Aortic smooth muscle cell (primary cell): ENCODE measurements at places on chromosomes 7 and 10. TPM values are rescaled to one million over a fixed set of nuclear protein-coding genes. Genes with fewer than 3 reads are reported as not detected.

The ZNF804B gene
- not detected in 2 replicates for total RNA-seq

The KEL gene
- not detected in 2 replicates for total RNA-seq

The NPC1L1 gene
- not detected in 2 replicates for total RNA-seq

The HACD1 gene
- total RNA-seq: 10.4 and 11.6 TPM in 2 replicates

The LRRD1 gene
- 0.12 and 0.13 TPM in 2 replicates for total RNA-seq

The GSTO2 gene
- 3.4 and 3.6 TPM in 2 replicates for total RNA-seq

The DNAH11 gene
- total RNA-seq: 0.40 and 0.68 TPM in 2 replicates

The CPVL gene
- 0.13 TPM in 1 of 2 replicates, not detected in the other for total RNA-seq

The H2BK1 gene
- not detected in 2 replicates for total RNA-seq

The ARL5B gene
- 7.0 and 9.7 TPM in 2 replicates for total RNA-seq

The ITGB8 gene
- 5.7 and 10.1 TPM in 2 replicates for total RNA-seq

The PAOX gene
- total RNA-seq: 4.2 and 5.4 TPM in 2 replicates

The MBLAC1 gene
- 2.5 and 3.2 TPM in 2 replicates for total RNA-seq

The SDK1 gene
- 0.13 and 0.25 TPM in 2 replicates for total RNA-seq

The EGFR gene
- 42.1 and 75.2 TPM in 2 replicates for total RNA-seq

The GIMAP8 gene
- 0.62 and 2.1 TPM in 2 replicates for total RNA-seq

The RAB19 gene
- not detected in 2 replicates for total RNA-seq

The PRPS1L1 gene
- total RNA-seq: 0.06 and 0.13 TPM in 2 replicates

The C7orf33 gene
- total RNA-seq: not detected in 2 replicates

The LOXL4 gene
- total RNA-seq: 74.9 and 82.6 TPM in 2 replicates

The TMEM229A gene
- 0.13 and 0.37 TPM in 2 replicates for total RNA-seq

The RBM20 gene
- total RNA-seq: 0.66 and 1.1 TPM in 2 replicates

The ABCC2 gene
- total RNA-seq: 0.13 and 0.25 TPM in 2 replicates

The NAT16 gene
- not detected in 2 replicates for total RNA-seq

The HOXA11 gene
- not detected in 2 replicates for total RNA-seq

The FLNC gene
- total RNA-seq: 104 and 110 TPM in 2 replicates

The PDGFA gene
- 163 and 171 TPM in 2 replicates for total RNA-seq

The GDF2 gene
- not detected in 2 replicates for total RNA-seq

The BLVRA gene
- total RNA-seq: 35.6 and 35.8 TPM in 2 replicates

The RNF133 gene
- total RNA-seq: 0.13 and 0.37 TPM in 2 replicates

The SVIL gene
- total RNA-seq: 222 and 272 TPM in 2 replicates

The EXOC4 gene
- 117 and 146 TPM in 2 replicates for total RNA-seq
